NCI-H446 treated with DMSO at 0.1 percent for 48 hours (cell line): ENCODE measurements at places on chromosomes 2 and 18.

DNA sequence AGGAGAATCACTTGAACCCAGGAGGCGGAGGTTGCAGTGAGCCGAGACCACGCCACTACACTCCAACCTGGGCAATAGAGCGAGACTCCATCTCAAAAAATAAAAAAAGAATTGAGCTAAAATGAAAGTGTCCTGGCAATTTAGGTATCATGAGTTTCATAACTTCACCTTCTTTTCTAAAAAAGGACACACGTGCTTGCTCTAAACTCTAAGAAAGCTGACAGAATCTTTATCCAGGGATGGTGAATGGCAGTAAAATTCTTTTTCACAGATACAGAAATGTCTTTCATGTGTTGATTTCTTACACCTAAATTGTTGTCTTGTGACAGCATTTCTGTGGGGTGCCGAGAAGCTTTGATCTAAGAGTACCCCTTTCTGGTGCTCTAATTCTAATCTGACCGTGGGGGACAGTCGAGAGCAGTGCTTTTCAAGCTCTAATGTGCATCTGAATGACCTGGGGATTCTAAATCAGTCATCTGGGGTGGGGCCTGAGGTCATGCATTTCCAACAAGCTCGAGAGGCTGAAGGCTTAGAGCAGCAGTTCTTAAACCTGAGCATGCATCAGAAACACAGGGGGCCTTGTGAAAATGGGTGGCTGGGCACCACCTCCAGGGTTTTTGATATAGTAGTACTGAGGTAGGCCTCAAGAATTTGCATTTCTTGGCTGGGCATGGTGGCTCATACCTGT lies 42.1 kb upstream of the REL start:
- no peak for DNase-seq

GRCh38 chr2:86020984-86021383 lies 84.7 kb downstream of the POLR1A start:
- no peak for DNase-seq

DNA sequence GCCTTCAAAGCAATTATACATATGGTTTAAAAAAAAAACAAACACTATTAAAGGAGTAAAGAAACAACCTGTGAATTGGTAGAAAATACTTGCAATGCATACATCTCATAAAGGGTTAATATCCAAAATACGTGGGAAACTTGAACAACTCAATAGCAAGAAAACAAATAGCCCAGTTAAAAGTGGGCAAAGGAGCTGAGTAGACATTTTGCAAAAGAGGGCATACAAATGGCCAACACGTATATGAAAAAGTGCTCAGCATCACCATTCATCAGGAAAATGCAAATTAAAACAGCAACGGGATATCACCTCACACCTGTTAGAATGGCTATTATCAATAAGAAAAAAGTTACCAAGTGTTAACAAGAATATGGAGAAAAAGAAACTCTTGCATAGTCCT lies 298.3 kb upstream of the RBMS1 start:
- no peak for DNase-seq

- no peak for DNase-seq
Measured at GRCh38 chr2:54601339-54601738, 122.1 kb upstream of the EML6 start.

GRCh38 chr2:234770715-234771141 lies 181.1 kb upstream of the SH3BP4 start:
- DNase-seq, result no peak

- no peak for DNase-seq
Measured at GRCh38 chr2:124165698-124166097, 140.6 kb downstream of the CNTNAP5 start.

- no peak for DNase-seq
Measured at GRCh38 chr18:77101410-77102258, 30.9 kb downstream of the MBP start.

GRCh38 chr2:55581435-55581834 lies 36.0 kb downstream of the PPP4R3B start:
- no peak for DNase-seq

DNA sequence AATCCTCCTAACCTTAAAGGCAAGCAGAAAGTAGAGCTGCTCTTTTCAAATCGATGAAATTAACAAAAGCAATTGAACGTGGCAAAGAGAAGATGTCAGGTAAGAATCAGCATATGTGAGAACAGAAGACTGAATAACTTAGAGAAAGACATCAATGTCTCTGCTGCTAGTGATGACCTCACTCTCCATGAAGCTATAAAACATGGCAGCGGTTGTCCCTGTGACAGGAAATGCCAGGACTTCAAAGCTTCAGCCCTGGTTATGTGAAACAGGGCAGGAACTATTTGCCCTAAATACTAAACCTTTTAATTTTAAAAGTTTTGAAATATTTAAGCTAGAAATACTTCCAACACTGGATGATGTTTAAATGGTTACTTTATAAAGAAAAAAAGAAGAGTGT lies 383.7 kb downstream of the XIRP2 start:
- no peak for DNase-seq

DNA sequence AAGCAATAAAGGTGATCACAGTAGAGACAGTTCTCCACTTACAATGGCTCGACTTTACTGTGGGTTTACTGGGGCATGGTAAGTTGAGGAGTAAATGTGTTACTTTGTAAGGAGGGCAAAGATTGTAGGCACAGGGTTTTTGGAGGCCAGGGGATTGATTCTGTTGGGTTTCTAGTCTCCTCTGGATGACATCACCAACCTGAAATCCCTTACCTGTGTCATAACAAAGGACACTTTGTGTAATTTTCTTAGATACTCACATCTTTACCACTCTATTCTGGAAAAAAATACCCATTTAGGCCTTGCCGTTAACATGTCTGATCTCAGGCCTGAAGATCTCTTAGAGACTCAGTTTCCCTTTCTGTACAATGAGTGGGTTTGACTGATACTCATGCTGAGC lies 161.7 kb downstream of the GLI2 start:
- DNase-seq, result no peak

GRCh38 chr2:125371867-125372266 lies 1284.1 kb upstream of the GYPC start:
- DNase-seq, result no peak

GRCh38 chr2:38163006-38163405 lies 87.1 kb upstream of the CYP1B1 start:
- no peak for DNase-seq

DNA sequence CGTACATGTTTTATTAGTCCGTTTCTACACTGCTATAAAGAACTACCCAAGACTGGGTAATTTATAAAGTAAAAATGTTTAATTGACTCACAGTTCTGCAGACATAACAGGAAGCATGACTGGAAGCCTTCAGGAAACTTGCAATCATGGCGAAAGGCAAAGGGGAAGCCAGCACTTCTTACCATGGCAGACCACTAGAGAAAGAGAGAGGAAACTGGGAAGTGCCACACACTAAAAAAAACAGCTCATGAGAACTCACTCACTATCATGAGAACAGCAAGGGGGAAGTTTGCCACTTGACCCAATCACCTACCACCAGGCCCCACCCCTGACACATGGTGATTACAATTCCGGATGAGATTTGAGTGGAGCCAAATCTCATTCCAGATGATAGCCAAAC lies 466.2 kb downstream of the IRS1 start:
- DNase-seq, result no peak

GRCh38 chr2:84919885-84920580 lies 14.6 kb downstream of the TMSB10 start:
- DNase-seq, result no peak

GRCh38 chr2:134706587-134707329 lies 12.0 kb downstream of the TMEM163 start:
- no peak for DNase-seq

GRCh38 chr2:233287871-233288270 lies 19.7 kb upstream of the SAG start:
- no peak for DNase-seq

GRCh38 chr2:72949045-72949444 lies 31.7 kb downstream of the EMX1 start:
- DNase-seq, result no peak

- no peak for DNase-seq
Measured at GRCh38 chr2:96146881-96147592, 1.8 kb upstream of the DUSP2 start.

- no peak for DNase-seq
Measured at GRCh38 chr2:165069151-165069550, 113.8 kb upstream of the SLC38A11 start.
